ENCODE measurements at places on chromosomes 2 and 18.

GRCh38 chr2:88866756-88867155 lies 175.3 kb downstream of the RPIA start:
- no peak for DNase-seq

DNA sequence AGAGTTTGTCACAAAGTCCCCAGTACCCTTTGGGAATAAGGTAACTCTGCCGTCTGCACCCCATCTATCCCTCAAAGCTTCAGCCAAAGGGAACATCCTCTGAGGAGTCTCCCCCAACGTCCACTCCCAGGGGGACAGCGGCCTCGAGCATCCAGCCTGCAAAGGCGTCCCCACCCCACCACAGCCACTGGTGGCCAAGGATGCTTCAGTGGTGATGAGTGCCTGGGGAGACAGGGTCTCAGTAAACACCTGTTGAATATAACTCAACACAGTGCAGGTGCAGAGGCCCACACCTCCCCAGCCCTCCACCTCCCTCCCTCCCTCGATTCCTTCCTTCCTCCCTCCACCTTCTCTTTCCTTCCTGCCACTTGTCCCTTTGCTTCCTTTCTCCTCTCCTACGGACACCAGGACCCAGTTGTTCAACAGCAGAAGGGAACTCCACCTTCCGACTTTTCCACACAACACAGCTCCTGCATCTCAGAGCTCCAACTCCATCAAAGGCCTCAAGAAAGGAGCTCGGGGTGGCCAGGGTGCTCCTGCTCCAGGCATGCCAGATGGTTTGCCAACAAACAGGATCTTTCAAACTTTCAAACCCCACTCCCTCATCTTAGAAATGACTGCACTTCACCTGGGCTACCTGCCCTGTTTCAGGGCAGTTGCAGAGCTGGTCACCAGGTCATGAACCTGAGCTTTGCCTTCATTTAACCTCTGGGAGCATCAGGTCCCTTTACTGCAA lies 87.8 kb upstream of the SNTG2 start:
- no peak for DNase-seq

DNA sequence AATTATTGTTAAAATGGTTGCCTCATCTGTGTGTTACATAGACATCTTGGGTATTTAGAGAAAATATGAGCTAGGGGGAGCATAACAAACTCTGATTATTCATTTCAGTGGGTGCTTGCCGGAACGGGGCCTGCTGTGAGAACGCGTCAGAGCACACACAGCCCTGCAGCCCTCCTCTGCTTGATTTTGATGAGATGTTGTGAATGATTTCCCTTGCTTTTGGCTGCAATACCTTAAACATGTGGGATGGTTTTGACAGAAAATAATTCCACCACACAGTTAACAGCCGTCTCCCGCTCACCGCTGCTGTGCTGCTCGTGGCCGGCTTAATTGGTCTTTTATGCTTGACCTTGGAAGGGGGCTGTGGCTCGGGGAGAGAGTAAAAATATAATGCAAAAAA lies 49.9 kb upstream of the TXNDC2 start:
- no peak for DNase-seq

DNA sequence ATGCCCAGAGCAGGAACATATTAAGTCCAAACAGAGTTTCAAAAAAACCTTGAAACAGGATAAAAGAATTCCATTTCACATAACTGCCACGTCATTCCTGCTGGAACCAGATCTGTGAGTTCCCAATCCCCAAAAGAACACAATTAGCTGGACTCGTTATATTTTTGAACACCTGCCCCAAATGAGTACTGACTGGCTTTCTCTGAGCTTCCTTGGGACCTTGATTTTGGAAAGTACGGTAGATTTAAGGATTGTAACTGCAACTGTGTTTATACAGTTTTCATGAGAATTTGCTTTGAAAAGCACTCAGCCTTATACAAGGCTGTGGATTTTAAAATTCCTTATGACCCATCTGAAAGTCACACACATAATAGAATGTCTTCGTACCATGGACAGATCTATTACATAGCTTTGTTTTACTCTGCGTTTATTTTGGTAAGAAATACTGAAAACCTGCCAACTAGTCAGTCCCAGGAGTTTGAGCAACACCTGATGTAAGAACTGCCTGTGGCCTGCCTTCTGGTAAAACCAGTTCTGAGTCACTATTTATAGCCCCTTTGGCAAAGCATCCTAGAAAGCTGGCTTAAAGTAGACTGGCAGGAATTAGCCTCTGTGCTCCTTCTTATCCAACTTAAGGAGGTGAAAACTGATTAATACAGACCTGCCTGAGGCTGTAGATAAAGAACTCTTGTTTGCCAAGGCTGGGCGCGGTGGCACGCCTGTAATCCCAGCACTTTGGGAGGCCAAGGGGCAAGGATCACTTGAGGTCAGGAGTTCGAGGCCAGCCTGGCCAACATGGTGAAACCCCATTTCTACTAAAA lies 48.1 kb downstream of the MERTK start:
- DNase-seq = no peak

- no peak for DNase-seq
These were observed 52.9 kb downstream of the CRACDL start for GRCh38 chr2:98882971-98883779.

- DNase-seq = no peak
These were observed 185.8 kb downstream of the DOK6 start for GRCh38 chr18:69586537-69586936.

GRCh38 chr18:24274837-24275236 lies 122.8 kb downstream of the OSBPL1A start:
- DNase-seq = no peak

- no peak for DNase-seq
These were observed 22.5 kb downstream of the FAM210A start for GRCh38 chr18:13703899-13704298.

- no peak for DNase-seq
These were observed 20.1 kb downstream of the CAPN14 start for GRCh38 chr2:31197166-31197565.

DNA sequence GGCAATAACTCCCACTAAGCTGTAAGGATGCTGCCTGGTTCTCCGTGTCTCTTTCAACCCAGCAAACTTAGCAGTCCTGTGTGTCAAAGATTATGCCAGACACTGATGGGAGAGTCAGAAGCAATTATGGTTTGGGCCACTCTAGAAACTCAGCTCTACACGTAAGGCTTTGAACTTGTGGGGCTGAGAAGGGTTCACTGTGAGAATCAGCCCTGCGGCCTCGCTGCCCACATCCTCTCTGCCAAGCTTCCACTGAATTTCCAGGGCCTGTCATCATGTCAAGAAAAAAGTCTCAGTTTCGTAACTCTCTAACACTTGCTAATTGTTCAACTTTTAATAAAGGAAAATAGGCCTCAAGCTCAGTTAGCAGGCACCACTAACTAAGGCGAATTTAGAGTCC lies 308.8 kb upstream of the LYPD1 start:
- DNase-seq = no peak

- no peak for DNase-seq
These were observed 60.8 kb downstream of the MTHFD2 start for GRCh38 chr2:74259191-74259590.

- no peak for DNase-seq
These were observed 34.8 kb downstream of the TOGARAM2 start for GRCh38 chr2:29015701-29016470.

GRCh38 chr2:72940786-72941185 lies 23.5 kb downstream of the EMX1 start:
- DNase-seq = no peak

- DNase-seq = no peak
These were observed 111.6 kb downstream of the SOCS6 start for GRCh38 chr18:70400476-70400875.

DNA sequence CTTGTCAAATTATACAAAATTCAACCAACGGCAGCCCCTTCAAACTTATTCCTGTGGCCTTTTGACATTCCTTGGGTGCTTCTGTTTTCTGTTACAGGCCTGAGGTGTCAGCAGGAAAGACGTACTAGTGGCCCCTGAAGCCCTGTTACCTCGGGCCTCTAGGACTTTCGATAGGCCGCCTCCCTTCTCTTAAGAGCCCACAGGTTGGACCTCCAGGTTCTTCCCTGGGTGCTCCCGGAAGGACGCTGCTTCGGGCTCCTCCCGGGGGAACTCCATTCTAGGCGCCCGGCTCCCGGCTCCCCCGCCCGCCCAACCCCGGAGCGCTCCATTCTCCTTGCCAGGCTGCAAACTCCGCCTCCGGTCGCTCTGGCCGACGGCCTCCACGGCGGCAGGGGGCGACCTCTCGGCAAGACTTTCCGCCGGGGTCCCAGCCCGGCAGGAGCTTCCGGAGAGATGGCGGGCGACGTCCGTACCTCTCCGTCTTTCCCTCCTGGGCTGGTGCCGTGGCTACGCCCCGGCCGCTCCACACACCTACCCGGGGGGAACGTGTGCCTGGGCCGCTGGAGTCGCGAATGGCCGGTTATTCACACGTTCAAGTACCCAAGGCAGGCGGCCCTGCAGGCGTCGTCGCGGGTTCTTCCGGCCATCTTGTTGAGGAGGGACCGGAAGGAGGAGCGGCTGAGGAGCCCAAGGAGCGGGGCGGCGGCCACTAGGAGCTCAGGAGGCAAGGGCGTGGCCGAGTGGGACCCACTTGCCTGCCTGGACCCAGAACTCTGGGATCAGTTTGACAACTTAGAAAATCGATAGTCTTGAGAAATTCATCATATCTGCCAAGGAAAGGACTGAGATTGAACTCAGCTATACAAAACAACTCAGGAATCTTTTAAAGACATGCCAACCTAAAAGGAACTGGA lies 27.5 kb downstream of the BOLA3 start:
- peak; percentile 48 for DNase-seq

DNA sequence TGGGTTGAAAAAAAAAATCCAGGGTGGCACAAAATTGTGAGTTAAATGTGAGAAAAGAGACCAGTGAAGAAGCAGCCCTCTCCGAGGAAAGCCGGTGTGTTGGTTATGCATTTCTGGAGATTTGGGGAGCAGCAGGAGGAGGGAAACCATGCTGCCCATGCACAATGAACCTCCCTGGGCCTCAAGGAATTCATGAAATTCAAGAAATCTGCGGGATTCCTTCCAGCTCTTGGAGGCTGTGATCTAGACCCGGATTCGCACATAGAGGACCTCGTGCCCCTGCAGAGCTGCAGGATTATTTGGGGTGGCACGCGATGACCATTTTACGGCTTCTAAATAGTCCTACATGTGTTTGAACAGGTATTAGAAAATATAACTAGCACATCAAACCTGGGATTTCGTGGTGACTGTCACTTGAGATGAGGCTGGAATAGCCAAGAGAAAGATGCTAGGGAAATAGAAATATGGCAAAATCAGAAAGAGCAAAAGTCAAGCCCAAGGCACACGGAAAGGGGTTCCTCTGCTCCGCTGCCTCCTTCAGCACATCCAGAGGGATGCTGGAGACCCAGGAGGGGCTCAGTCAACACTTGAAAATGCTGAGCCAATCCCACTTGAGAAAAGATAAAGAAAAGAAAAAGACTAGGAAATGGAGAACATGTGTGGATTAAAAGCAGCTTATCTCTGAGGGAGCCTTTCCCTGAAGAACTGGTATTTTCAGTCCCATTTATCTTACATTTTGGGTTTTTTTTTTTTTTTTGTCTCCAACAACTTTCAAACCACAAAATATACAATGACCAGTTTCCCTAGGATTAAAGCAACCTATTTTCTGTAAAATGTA lies 22.0 kb downstream of the KCTD1 start:
- DNase-seq = no peak

DNA sequence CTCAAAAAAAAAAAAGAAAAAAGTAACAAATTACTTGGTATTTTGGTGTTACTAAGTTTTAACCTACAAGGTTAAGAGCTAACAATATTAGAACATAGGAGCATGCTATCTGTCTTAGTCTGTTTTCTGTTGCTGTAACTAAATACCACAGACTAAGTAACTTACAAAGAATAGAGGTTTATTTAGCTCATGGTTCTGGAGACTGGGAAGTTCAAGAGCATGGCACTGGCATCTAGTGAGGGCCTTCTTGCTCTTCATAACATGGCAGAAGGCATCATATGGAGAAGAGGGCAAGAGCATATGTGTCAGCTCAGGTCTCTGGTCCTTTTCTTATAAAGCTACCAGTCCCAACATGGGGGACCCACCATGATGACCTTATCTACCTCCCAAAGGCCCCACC lies 36.5 kb downstream of the SMARCAL1 start:
- no peak for DNase-seq

- DNase-seq = no peak
These were observed 1.9 kb downstream of the TANC1 start for GRCh38 chr2:158970241-158970751.

- no peak for DNase-seq
These were observed 13.7 kb downstream of the INO80C start for GRCh38 chr18:35484034-35484433.

DNA sequence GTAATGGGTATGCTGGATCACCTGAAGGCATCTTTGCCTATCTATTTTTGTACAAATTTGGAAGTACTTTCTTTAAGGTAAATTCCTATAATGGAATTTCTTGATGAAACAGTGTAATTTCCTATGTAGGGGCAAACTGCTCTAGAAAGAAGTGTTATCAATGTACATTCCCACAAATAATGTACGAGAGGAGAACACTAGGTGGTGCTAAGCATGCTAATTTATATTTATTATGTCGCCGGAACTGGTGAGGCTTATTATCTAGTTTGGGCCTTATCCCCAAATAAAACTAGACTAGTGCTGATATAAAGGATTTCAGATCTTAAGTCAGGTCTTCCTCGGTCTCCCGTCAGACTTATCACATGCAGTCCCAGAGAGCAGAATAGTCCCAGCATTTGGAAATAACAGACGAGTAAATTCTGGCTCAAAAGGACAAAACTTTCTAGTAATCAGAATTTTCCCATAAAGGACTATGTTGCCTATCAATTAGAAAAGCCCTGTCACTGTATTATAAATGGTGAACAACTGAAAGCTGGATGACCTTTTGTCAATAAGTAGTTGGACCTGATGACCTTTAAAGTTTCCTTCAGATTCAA lies 86.9 kb upstream of the RBBP8 start:
- no peak for DNase-seq

DNA sequence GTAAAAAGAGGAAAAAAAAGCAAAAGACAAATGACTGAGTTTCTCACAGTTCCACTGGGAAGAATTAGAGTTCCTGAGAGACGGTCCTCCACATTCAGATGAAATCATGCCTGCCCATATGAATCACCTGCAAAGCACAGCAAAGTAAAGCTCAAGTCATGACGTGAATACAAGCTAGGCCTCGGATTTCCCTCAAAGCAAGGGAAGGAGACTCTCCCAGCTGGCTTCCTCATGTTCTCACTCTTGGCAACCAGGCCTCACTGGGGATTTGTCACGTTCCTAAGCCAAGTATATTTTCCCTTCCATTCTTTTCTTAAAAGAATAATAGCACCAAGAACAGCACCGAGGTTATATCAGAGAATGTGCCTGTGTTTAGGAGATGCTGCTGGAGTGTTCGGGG lies 47.0 kb downstream of the CYP27C1 start:
- DNase-seq = no peak

DNA sequence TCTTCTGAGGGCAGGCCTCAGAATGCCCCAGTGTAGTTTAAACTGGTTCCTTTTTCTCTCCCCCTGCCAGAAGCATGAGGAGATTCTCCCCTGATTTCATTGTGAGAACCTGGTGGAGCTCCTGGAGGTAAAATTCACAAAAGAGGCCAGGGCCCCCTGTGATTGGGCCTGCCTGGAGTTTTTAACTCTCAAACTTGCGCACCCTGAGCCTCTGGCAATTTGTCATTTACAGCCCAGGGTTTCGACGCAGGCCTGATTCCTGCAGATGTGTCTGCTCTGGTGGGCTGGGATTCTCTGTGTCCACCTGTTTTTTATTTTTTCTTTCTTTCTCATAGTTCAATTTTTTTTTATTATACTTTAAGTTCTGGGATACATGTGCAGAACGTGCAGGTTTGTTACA lies 157.9 kb downstream of the ASB1 start:
- no peak for DNase-seq

- no peak for DNase-seq
These were observed 274.7 kb downstream of the RNF144A start for GRCh38 chr2:7191932-7192331.

- no peak for DNase-seq
These were observed 541.9 kb downstream of the TMX3 start for GRCh38 chr18:68172842-68173549.
